ENCODE measurements at places on chromosomes 5 and 9. TPM values are rescaled to one million over a fixed set of nuclear protein-coding genes. Genes with fewer than 3 reads are reported as not detected.

DNA sequence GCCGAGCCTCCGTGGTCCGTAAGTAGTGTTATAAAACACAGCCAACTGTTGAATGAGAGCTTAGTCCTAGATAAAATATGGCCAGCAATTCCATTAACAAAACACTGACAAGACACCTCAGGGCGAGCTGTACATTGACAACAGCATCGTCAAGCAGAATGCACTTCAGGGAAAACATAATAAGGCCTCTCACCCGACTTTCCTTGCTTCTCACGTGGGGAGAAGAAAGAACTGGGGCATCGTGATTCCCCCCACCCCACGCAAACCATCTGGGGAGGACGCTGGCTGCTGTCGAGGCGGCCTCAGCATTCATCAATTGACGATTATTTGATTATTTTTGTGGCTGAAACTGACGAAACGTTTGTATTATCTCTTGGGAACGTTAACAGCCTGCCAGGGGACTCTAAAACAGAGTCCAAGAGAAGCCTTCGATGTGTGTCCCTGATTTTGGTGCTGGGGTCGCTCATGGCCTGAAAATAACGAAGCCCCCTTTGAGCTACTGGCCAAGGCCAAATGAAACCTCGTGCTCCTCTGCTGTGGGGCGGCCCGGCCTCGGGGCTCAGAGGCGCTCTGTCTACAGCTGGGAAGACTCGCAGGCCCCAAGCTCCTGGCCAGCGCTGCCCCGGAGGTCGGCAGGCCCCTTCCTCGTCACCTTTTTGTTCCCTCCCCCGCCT, 464 bp downstream of the GDF9 start:
- no peak for DNase-seq

Gene SLC25A48
- not detected for total RNA-seq

Gene MEIKIN
- total RNA-seq, result not detected

DNA sequence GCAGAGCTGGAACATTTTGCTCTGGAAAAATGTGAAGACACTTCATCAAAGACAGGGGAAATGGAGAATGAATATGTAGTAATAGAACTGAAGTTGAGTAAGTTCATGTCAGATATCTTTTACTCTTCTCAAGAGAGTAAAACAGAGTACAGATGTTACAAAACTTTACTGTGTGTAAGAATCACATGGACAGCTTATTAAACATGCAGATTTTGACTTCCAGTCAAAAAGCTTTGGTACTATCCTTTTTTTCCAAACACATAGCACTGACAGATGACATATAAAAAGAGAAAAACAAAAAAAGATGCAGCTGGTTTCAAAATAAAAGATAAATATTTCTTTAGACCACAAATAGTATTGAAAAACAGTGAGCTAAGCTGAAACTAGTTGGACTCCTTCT, 115.4 kb downstream of the FBN2 start:
- DNase-seq, result no peak

Gene SMIM33
- not detected for total RNA-seq

Gene CTXN3
- total RNA-seq, result not detected

- peak; percentile 79 for DNase-seq
Measured at GRCh38 chr5:133285583-133286021, 233.8 kb downstream of the HSPA4 start.

DNA sequence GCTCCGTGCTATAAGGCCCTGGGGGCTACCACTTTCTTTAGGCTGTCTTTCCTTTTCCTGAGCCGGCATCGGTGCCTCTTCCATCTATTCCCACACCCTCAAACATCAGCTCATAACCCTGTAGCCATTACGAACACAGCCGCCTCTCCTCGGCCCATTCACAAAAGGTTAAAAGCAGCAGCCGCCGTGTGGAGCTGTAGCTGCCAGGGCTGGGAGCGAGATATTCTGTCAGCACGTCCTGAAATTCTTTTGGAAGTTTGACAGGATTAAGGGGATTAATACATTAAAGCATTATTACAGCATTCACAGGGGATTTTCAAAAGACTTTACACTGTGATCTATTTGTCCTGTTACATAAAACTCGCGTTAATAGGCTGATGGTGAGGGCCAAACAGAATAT, 428.2 kb downstream of the CDK5RAP2 start:
- no peak for DNase-seq

DNA sequence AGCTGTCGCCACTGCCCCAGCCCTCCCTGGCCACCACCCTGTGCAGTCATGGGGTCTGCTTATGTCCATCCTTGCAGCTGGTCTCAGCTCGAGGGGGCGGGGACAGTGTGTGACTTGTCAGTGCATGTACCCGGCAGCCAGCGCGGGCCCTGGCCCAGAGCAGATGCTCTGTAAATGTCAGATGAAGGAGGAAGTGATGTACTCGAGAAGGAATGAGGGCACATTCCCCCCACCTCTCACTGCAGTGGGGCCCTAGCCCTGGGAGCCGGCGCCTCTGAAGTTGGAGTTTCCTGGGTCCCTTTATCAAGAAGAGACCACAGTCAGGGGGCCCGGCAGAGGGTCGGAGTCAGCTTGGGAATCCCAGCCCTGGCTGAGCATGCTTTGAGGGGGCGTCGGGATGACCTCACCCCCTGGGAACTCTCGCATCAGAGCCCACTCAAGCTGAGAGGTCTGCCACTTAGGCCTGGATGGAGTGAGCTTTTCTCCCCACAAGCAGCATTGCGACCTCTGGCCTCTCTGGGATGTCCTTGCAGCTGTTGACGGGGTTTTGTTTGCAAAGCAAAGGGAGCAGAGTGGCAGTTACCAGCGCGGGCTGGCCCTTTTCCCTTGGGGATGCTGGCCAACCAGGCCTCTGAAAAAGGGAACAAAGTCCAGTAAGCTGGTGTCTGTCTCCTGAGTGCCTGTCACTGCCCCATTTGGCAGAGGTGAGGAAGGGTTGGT, 19.0 kb downstream of the NEURL1B start:
- peak; percentile 28 for DNase-seq

Gene EIF4E1B
- total RNA-seq, result not detected

Gene NSA2
- 87.8 TPM for total RNA-seq

All from M059J (cell line).